ENCODE measurements at places on chromosomes 11 and 22.

GRCh38 chr11:85826116-85826855 lies 15.3 kb upstream of the SYTL2 start:
- DNase-seq: no peak
- peaks cover 19% of the 10 kb centered on the region for H3K4me1 ChIP-seq
- H3K27ac ChIP-seq: no peak overlapping the region
- H3K36me3 ChIP-seq: no peaks in the 10 kb centered on the region
- no peak overlapping the region for H3K4me3 ChIP-seq

- peaks cover 19% of the 10 kb centered on the region for H3K27me3 ChIP-seq
- no peaks in the 10 kb centered on the region for H3K4me1 ChIP-seq
- DNase-seq: no peak
- H3K27ac ChIP-seq: no peak overlapping the region
These were observed 28.1 kb upstream of the ZBTB16 start for GRCh38 chr11:114031246-114031966.

GRCh38 chr22:37229012-37229804 lies 14.9 kb downstream of the RAC2 start:
- no peaks in the 10 kb centered on the region for H3K27me3 ChIP-seq
- peaks cover 33% of the 10 kb centered on the region for H3K4me1 ChIP-seq
- peak overlapping the region; percentile 59 for H3K27ac ChIP-seq
- DNase-seq: no peak
- peaks cover 27% of the 10 kb centered on the region for H3K36me3 ChIP-seq

- DNase-seq: no peak
- H3K27ac ChIP-seq: no peak overlapping the region
- peaks cover 32% of the 10 kb centered on the region for H3K36me3 ChIP-seq
- H3K4me3 ChIP-seq: no peak overlapping the region
- no peaks in the 10 kb centered on the region for H3K4me1 ChIP-seq
These were observed 26.5 kb downstream of the MUC6 start for GRCh38 chr11:1009991-1010390.

DNA sequence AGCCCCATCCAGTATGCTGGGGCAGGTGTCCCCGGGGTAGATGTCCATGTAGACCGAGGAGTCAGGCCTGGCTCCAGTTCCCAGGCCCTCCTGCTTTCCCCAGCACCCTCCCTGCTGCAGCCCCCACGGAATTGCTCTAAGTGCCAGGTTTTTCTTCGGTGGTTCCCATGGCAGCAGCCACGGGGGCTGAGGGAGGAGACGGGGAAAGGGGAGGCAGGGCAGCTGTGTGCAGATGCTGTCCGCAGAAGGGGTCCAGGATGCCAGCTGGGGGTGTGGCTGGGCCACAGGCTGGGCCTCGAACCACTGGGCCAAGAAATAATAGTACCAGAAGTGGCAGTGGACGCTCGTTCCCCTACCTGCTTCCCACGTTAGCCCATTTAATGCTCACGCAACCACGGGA lies 25.0 kb downstream of the SHISAL1 start:
- no peaks in the 10 kb centered on the region for H3K36me3 ChIP-seq
- H3K27me3 ChIP-seq: peaks cover 28% of the 10 kb centered on the region
- H3K4me1 ChIP-seq: peaks cover 4% of the 10 kb centered on the region
- DNase-seq: no peak
- H3K27ac ChIP-seq: no peak overlapping the region

DNA sequence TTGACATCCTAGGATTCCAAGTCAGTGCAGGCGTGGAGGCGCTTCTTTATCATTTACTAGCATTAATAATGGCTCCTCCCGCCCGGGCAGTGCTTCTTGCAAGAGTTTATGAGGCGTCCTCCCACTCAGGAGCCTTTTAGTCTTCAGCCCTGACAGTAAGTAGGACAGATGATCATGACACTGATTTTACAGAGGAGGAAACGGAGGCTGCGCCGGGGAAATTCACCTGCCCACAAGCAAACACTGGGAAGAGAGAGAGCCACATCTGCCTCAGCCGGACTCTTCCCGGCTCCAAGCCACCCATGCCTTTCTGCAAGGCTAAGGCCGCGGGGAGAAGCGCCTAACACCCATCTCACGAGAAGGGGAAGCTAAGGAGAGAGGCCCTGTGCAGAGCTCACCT lies 35.9 kb downstream of the KIAA0930 start:
- no peak overlapping the region for H3K4me3 ChIP-seq
- no peak for DNase-seq
- no peak overlapping the region for H3K27ac ChIP-seq
- H3K4me1 ChIP-seq: peaks cover 3% of the 10 kb centered on the region
- no peaks in the 10 kb centered on the region for H3K27me3 ChIP-seq

DNA sequence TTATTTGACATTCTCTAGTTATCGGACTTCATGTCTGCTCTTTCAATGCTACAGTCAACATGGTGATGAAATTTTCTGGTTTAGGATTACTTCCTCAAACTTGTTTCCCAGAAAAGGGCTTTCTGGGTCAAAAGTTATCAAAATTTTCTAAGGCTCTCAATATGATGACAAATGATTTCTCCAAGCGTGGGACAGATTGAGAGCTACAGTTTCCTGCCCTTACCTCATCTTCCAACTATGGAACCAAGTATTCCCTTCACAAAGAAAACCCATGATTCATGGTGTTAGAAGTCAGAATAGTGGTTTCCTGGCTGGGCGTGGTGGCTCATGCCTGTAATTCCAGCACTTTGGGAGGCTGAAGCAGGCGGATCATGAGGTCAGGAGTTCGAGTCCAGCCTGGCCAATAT lies 17.8 kb downstream of the MYO18B start:
- no peaks in the 10 kb centered on the region for H3K36me3 ChIP-seq
- DNase-seq: peak; percentile 82
- H3K4me3 ChIP-seq: no peak overlapping the region
- H3K4me1 ChIP-seq: peaks cover 29% of the 10 kb centered on the region
- H3K27me3 ChIP-seq: no peaks in the 10 kb centered on the region
- H3K27ac ChIP-seq: peak overlapping the region; percentile 83

All from keratinocyte (primary cell).